ENCODE measurements at places on chromosomes 4 and X.

DNA sequence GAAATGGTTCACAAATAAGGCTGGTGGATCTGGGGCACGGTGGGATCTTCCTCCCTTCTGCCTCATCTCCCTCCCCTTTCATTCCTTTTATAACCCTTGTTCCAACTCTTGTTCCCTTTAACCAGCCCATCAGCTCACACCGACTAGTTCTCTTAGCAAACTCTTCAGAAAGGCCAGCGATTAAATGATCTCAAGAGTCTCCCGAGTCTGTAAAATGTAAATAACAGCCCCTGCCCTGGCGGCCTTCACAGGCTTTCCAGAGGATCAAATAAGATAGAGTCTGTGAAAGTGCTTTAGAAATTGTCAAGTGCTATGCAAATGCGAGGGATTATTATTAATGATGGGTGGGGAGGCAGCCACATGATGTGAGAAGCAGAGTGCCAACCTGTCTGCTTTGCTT lies 27.1 kb downstream of the TSC22D3 start:
- DNase-seq = no peak

GRCh38 chr4:21517126-21517859 lies 431.3 kb downstream of the KCNIP4 start:
- no peak for DNase-seq

- DNase-seq = no peak
Measured at GRCh38 chr4:15720851-15721250, 18.0 kb downstream of the BST1 start.

DNA sequence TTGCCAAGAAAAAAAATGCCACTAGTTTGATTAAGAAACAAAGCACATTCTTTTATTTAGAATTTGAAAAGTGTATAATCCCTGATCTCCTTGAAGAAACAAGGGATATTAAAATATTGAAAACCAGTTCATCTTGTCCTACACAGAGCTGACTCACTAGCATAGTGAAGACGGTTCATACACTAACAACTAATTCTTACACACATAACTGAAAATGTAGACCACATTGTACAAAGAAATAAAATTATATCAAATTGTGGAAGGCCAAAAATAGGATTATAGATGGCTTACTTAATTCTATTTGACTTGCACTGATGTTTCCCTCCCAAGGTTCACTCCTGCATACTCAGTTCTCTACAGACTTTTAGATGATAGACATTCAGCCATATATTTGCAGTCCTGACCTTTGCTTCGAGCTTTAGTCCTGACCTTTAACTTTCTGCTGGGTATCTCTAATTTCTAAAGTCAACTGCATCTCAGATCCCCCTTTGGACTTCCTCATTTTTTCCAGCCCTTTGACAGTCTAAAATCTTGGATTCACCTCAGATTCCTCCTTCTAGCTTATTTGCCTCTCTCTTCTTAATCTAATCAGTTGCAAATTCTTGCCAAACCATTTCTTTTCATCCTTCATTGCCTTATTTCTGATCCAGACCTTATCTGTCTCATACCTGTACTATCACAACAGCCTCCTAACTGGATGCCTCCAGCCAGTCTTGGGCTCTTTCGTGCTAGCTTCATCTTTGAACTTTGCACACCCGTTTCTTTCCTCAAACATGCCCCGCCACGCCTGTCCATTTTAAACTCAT lies 4.5 kb upstream of the WWC2 start:
- no peak for DNase-seq

- DNase-seq = peak; percentile 71
Measured at GRCh38 chr4:129362691-129363274, 266.8 kb downstream of the C4orf33 start.

DNA sequence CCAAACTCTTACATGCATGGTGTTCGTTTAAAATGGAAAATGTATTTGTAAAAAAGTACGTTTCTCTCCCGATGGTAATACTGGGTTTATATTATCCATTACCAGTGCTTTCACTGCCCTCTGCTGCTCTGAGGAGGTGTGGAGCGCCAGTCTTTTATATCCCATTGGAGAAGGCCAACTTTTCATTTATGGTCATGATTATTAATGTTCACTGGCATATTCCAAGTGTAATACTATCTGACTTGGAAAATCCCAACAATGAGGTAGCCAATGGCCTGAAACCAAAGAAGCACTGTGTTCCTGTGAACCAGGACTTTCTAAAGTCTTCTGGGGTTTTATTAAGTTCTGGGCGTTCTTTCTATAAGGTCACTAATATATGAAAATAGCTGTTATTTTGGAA lies 80.7 kb downstream of the SYNPO2 start:
- DNase-seq = peak; percentile 13

GRCh38 chrX:76428243-76429130 lies 977 bp downstream of the MAGEE1 start:
- DNase-seq = peak; percentile 19

GRCh38 chrX:44871114-44871645 lies 1.8 kb upstream of the KDM6A start:
- peak; percentile 4 for DNase-seq

GRCh38 chr4:108047199-108047598 lies 57.5 kb downstream of the HADH start:
- DNase-seq = no peak

- no peak for DNase-seq
Measured at GRCh38 chr4:67632492-67632891, 68.5 kb downstream of the UBA6 start.

DNA sequence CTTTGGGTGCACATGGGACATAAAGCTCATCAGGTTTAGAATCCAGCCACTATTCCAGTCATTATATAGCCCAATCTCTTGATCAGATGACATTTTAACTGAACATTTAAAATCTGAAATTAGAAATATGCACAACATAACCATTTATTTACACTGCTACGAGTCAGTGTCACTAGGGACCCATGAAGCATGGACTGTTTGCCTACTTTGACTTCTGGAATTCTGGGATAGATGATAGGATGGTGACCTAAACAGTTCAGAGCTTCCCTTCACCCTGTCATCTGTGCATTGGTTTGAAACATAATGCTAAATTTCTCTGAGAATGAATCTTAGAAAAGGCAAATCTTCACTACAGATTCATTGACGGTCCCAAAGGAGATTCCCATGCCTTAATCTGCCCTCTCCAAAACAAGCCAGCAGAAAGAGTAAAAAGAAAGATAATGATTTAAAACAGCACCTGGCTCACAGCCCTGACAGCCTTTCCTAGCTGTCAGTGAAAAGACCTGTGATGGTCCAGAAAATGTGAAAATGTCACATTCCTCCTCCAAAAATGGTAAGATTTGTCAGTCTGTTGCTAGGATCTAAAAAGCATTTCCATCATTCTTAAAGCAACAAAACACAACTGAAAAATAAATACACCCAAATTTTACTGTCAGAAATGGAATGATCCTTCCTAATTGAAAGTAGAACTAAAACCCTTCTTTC lies 18.9 kb upstream of the HERC3 start:
- no peak for DNase-seq

DNA sequence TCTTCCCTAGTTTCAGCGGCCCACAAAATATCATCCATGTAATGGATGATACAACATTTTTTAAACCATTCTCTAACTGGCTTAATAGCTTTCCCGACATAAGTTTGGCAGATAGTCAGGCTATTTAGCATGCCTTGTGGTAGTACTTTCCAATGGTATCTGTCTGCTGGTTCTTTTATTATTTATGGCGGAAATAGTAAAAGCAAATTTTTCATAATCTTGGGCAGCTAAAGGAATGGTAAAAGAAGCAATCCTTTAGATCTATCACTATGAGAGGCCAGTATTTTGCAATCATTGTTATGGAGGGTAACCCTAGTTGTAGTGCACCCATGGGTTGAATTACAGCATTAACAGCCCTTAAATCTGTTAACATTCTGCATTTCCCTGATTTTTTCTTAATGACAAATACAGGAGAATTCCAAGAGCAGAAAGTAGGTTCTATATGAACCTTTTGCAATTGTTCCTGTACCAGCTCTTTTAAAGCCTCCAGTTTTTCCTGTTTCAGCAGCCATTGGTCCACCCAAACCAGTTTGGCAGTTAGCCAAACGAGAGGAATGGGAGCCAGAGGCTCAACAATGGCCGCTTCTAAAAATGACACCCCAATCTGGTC lies 14.3 kb upstream of the HSD17B11 start:
- DNase-seq = no peak

DNA sequence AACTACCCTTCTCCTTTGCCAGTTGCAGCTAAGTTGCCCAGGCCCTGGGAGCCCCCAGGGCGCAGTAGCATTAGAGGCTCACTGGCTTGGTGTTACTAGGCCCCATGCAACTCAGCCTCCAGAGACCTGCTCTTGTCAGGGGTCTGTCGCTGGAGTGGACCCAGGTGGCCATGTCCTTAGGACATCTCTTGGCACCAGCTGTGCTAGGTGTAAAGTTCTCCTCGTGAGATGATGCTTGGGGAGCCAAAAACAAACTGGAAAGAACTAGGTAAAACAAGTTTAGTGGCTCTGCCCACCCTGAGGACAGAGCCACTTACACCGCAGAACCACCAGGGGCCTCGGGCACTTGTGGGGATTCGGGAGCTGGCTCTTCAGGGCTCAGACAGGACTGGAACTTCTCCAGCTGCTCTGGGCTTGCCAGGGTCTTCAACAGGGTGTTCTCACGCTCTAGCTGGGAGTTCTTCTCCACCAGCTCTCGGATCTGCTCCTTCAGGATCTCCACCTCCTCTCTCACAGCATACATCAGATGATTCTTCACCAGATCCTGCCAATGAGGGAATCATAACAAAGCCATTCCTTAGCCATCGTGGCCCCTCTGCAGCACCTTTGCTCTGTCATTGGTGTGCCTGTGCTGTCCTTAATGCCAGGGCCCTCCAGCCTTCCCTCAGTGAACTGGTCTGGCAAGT lies 61.2 kb downstream of the TSC22D3 start:
- no peak for DNase-seq

- no peak for DNase-seq
Measured at GRCh38 chr4:38068107-38068506, 107.9 kb downstream of the PTTG2 start.

GRCh38 chr4:107050525-107051135 lies 14.5 kb upstream of the DKK2 start:
- DNase-seq = no peak

- peak; percentile 8 for DNase-seq
Measured at GRCh38 chr4:186486172-186486571, 69.2 kb downstream of the MTNR1A start.

DNA sequence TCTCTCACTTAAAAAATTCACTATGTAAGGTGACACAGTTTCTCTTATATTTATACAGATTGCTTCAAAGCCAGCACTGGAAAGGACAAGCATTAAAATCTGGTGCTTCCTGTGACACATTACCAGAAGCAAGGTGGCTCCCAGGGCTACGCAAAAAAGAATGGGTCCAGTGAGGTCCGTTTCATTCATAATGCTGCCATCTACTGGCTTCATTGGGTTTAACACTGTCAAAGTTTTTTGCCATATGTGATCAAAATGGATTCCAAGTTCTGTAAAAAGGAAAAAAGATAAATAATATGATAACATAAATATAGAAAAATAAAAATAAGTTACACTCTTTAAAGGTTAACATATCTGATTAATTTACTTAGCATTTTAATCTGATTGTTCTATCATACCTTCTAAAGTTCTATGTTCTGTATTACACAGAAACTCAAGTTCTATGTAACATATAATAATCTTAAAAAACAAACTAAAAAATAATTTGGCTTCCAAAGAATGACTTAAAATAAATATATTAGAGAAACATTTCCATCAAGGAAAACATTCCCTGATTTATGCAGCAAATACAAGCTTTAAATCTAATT lies 22.1 kb downstream of the YIPF7 start:
- DNase-seq = peak; percentile 33

- DNase-seq = no peak
Measured at GRCh38 chr4:153497988-153498967, 32.1 kb downstream of the TMEM131L start.

GRCh38 chr4:42655921-42656678 lies 805 bp downstream of the ATP8A1 start:
- DNase-seq = peak; percentile 58

DNA sequence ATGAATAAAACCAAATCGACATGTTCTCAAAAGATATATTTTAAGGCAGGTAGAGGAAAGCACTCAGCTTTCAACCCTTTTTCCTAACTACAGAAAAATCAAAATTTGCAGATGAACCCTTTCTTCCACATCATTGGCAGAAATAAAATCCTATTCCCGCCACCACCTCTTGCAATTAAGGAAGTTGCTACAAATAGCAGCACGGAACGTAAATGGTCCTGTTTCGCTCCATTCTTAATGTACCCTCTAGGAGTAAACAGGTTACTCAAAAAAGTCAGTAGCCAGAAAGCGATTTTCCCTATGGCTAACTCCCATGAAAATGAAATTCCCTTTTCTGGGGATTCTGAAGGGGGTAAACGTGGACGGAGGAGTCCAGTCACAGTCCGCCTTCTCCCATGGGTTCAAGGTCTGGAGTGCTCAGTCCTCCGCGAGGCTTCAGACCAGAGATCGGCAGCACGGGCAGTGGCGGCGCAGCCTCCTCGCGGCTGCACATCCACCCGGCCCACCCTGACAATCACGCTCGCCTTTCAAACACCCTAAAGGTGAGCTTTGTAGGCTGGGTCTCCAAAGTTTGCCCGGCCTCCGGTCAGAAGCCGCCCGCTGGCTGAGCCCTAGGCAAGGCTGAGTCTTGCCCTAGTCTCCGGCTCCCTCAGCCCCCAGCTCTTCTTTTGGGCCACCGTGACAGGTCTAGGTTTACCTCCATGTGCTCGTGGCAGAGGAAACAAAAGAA lies 1.8 kb downstream of the ATP11C start:
- peak; percentile 32 for DNase-seq

DNA sequence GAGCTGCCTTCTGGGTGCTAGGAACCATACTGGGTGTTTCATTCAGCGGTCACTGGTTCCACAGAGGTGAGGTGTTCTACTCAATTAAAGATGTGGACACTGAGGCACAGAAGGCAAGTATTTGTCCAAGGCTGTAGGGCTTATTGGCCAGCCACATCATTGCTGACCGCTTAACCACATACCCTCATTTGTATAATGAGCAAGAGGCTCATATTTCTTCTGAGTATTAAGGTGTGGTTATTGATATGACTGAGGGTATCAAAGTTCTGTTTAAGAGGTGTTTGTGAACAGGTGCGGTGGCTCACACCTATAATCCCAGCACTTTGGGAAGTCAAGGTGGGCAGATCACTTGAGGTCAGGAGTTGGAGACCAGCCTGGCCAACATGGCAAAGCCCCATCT lies 14.3 kb downstream of the RNF4 start:
- no peak for DNase-seq

GRCh38 chrX:39196192-39197102 lies 395.2 kb downstream of the MID1IP1 start:
- no peak for DNase-seq

Measured in nephron progenitor cell (in vitro differentiated cells).